Esophagus squamous epithelium (tissue), 5 donors: ENCODE measurements at places on chromosomes 11 and 22. TPM values are rescaled to one million over a fixed set of nuclear protein-coding genes. Genes with fewer than 3 reads are reported as not detected.

DNA sequence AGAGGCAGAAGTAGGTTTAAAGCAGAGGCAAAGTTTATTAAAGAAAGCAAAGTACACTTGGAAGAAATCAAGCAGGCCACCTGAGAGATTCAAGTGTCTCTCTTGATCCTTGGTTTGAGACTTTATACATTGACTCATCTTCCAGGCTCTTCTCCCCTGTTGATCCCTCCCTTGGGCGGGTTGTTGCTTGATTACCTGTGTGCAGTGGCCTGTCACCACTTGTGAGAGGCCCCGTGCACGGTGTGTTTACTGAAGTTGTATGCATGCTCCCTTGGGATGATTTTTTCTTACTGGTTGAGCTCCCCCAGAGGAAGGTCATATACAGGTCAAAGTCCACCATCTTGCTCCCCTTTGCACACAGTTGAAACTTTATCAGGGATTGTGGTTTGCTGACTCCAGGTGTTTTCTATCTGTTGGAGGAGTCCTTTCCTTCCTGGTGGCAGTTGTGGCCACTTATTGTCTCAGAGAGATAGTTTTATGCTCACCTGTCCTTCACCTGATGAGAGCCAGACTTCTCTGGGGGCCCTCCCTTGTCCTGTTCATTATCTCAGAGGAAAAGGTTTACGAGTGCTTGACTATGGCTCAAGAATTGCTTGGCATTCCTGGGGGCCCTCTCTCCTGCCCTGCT is 16.3 kb upstream of the RBMXL2 start:
- no peak for DNase-seq

- DNase-seq, result no peak
Measured at GRCh38 chr11:27965559-27965958, 142.4 kb downstream of the KIF18A start.

DNA sequence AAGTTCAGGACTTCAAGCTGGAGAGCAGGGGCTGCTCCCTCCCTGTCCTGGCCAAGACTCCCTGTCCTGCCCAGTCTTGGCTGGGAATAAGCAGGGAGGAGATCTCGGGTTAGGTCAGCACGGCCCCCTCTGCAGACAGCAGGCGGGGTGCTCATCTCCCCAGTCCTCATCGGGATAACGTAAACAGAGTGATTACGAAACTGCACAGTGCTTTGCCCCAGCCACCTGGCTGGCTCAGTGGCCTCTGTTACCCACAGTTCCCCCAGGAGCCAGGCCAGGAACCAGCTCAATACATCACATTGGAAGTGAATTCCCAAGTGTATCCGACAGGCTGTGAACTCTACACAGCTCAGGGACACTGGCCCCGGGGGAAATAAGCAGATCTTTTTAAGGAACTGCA is 42.7 kb upstream of the KCNJ11 start:
- DNase-seq, result no peak

- DNase-seq, result no peak
Measured at GRCh38 chr11:33724644-33725035, 11.6 kb downstream of the CD59 start.

DNA sequence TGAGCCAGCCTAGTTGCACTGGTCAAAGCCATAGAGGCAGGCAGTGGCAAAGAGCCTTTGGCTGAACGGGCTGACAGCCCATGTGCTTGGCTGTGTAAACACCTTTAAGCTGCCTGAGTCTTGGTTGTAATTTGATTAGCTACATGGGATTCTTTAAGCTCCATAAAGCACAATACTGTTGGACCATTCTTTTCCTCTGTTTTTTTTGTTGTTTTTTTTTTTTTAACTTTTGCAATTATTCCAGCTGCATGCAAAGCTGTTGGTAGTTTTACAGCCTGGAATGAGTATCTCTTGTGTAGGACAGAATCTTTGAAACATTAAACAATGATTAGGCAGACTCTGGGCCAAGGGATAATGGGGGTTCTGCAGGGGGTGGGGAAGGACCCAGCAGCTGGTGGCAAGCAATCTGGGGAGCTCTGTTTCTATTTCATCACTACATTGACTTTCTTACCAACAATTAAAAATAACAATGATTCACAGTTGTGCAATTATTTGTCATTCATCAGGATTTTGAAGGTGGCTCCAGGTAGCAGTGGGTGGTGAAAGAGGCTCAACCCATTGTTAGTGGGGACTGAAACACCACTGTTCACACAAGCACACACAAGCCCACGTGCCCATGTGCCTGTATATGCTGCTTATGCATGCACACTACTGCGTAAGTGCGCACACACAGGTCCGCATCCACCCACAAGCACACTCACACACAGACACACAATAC is 69.5 kb upstream of the CSNK2A3 start:
- no peak for DNase-seq

GRCh38 chr11:131712897-131713296 is 342.5 kb downstream of the NTM start:
- no peak for DNase-seq

DNA sequence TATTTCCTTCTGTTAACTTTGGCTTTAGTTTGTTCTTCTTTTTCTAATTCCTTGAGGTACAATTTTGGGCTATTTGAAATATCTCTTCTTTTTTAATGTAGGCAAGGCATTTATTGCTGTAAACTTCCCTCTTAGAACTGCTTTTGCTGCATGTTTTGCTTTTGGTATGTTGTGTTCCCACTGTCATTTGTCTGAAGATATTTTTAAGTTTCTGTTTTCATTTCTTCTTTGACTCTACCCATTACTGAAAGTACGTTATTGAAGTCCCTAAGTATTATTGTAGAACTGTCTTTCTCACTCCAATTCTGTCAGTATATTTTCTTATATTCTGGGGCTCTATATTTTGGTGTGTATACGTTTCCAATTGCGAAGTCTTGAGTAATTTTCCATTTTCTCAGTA is 77.9 kb downstream of the KCNQ1OT1 start:
- no peak for DNase-seq

DNA sequence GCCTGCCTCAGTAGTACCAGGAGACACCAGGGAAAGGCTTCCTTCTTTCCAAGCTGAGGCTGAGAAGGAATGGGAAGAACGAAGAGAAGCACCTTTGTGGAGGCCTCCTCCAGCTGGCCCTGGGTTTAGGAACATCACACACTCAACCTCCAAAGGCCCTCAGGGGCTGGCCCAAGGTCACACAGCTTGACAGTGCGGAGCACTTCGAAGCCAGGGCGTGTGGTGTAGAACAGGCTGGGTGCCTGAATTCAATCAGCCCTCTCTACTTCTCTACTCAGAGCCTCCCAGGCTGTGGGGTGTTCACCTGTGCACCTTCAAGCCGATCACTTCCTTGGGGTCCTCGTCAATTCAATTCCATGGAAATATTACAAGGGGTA is 727 bp upstream of the CSDC2 start:
- DNase-seq, result no peak

DNA sequence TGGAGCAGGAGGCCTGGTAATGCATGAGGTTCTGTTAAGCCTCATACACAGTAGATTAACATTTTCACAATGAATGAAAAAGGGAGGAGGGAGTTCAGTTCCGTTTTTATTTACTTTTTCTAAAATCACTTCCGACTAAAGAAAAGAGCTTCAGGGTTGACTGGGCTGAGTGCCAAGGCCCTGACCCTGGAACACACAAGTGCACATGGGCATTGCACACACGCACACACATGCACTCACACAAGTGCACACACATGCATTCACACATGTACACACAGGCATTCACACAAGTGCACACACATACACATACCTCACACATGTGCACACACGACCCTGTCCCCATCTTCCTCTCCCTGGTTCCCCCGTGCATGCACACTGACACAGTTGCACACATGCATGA is 303.3 kb downstream of the BRD1 start:
- no peak for DNase-seq

DNA sequence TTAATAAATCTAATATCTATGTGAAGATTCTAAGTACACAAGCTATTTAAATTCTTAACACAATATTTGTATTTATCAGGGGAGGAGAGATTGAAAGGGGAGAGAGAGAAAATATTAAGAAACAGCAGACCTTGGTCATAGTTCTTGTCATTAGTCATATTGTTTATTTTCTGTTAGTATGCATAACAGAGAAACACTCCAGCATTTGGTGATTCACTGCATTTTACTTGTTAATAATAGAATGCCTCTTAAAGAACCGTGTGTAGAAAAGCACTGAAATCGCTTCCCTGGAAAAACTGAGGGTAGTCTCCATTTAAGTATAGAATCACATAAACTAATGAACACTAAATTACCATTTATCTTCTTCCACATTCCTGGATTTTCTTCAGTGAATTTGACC is 122.7 kb upstream of the TRPC6 start:
- no peak for DNase-seq

DNA sequence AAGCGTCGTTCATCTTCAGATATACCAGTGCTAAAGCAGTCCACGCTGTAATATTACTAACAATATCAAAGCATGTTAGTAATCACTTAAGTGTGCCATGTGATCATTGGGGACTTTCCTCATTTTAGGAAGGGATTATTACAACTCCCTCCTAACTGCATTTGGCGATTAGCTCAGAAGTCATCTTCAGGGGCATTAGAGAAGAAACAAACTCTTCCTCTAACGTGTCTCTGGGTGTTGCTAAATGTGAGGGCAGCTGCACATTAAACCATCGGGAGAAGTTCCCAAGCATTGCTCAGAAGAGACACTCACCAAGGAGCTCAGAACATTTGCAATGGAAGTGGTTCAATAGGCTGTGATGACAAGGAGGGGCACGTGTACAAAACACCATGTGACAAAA is 17.2 kb downstream of the TESMIN start:
- DNase-seq, result no peak

- no peak for DNase-seq
Measured at GRCh38 chr11:40281052-40281580, 1178.3 kb downstream of the LRRC4C start.

DNA sequence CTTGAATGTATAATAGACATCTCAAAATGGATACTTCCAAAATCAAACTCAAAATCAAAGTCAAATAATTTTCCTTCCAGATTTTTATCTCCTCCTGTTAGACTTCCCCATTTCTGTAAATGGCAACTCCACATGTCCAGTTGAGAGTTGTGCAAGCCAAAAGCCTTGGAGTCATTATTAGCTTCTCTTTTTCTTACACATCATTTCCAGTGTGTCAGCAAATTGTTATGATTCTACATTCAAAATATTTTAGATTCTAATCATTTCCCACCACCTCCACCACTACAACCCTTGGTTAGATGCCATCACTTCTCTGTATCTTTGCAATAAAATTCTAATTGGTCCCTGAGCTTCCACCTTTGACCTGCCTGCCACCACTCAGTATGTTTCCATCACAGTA is 155.7 kb downstream of the CNTN5 start:
- no peak for DNase-seq

DNA sequence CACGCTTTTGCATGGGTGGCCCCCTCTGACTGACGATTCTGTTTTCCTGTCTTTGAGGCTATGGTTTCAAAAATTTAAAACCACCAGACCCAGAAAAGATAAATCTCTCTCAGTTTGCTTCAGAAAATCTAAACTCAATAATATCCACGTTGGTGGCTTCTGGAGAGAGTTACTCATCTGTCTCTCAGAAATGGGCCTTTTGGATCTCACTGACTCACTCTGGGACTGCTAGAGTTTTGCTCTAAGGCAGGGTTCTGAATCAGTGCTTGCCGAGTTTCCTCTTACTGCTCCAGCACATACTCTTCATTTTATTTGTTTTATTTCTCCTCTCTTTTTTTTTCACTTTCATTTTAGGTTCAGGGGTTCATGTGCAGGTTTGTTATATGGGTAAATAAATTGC is 305.7 kb downstream of the BLID start:
- DNase-seq, result no peak

GRCh38 chr22:38222797-38223119 is 21.0 kb downstream of the MAFF start:
- DNase-seq, result no peak

DNA sequence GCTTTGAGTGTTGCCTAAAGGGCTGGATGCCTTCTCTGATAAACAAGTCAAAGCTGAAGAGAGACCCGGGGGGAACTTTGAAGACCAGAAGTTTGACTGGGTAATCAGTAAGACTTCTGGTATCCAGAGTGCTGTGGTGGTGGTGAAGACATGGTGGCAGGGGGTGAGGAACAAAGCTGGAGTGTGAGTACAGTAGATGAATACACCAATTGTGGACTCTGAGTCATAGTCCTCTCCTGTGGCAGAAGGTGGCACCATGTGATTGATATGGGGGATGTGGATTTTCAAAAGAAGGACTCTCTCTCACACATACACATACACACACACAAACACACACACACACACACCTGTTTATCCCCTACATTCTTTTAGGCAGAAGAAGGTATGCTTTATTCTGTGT is 12.3 kb downstream of the MS4A6A start:
- no peak for DNase-seq

GRCh38 chr22:42937164-42937843 is 77.6 kb downstream of the PACSIN2 start:
- DNase-seq, result no peak

- no peak for DNase-seq
Measured at GRCh38 chr22:21779444-21779843, 43.9 kb upstream of the YPEL1 start.

GRCh38 chr22:45966320-45966894 is 10.6 kb downstream of the WNT7B start:
- DNase-seq, result no peak

DNA sequence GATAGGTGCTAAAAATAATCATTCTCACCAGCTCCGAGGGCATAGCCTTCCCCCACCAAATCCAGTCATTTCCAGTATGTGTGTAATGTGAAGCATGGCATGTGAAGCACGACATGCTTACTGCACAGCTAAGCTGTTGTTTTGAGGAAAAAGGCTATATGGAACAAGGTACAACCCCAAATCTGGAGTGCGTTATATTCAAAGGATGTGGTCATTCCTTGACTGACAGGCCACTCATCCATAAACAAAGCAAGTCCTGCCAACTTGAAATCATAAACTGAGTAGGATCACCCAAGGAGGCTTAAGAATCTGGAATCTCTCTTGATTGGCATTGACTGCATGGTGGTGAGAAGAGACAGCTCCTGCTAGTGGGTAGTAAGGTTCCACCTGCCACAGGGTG is 3.7 kb downstream of the MAP6 start:
- DNase-seq, result no peak

DNA sequence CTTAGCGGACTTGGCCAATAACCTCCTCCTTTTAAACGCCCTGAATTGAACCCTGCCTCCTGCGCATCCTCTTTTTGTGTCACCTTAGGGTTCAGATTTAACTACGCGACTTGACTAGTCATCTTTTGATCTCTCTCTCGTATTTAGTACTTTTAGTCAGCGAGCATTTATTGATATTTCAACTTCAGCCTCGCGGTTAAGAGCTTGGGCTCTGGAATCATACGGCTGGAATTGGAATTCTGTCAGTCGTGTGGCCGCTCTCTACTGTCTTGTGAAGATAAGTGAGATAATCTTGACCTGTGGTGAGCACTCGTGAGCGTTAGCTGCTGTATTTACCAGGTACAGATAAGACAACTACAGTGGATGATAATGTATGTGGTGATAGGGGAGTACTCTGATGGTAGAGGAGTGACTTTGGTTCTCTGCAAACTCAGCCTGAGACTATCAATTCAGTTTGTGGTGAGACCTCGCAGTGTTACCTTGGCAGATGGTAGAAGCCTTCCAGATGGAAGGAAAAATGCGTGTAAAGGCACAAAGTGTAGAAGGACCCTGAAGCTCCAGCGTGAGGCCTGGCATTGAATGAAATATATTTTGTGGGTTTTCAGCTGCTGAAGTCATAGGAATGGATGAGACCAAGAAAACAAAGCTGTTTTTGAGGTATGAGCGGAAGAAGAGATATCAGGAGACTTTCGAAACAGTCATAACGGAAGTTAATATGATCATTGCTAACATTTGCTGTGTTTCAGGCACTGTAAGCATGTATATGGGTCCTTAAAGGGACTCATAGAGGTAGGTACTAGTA is 682 bp downstream of the ATM start:
- DNase-seq, result no peak

CARD18 gene
- total RNA-seq, result 1.2 TPM

DDI1 gene
- total RNA-seq, result not detected

ATXN10 gene
- 96.1 TPM for total RNA-seq

SUSD2 gene
- 2.5 TPM for total RNA-seq

SPDYC gene
- not detected for total RNA-seq

RAG1 gene
- total RNA-seq, result 0.19 TPM
